ENCODE measurements at places on chromosomes 1 and 21.

- DNase-seq = no peak
Observed at GRCh38 chr1:81650776-81651175, 150.0 kb upstream of the ADGRL2 start.

GRCh38 chr1:72837781-72838180 lies 555.4 kb upstream of the NEGR1 start:
- no peak for DNase-seq

DNA sequence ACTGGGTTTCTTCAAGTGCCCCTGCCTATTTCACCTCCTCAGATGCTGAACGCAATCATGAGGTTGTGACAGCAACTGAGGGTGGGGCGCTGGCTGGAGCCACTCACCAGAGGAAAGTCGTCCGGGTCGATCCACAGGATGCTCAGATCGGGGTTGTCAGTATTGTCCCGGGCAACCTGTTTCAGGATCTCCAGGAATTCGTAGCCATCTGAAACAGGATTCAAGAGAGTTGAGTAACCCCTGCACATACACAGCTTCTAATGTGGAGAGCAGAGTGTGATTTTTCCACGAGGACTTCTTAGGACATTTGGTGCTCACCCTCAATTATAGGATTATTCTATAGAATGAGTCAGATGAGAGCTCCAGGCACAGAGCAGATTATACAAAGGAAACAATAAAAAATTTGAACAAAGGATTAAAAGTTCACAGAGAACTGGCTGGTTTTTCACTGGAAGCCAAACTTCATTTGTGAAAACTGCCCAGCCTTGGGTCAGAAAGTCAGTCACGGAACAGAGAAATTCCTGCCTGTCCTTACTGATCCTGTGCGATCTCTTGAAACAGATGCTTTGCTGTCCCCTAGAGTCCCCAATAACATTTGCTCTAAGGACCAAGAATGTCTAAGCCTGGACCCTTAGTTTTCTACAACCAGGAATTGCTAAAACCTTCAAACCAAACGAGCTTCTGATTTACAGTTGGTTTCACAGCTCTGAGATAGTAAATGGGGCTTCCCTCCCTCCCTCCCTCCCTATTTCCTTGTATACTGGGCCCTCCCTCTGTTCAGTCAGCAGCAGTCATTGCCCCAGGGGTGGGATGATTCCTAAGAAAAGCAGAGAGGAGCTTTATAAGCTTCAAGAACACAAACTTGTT lies 63.2 kb downstream of the CASQ2 start:
- no peak for DNase-seq

DNA sequence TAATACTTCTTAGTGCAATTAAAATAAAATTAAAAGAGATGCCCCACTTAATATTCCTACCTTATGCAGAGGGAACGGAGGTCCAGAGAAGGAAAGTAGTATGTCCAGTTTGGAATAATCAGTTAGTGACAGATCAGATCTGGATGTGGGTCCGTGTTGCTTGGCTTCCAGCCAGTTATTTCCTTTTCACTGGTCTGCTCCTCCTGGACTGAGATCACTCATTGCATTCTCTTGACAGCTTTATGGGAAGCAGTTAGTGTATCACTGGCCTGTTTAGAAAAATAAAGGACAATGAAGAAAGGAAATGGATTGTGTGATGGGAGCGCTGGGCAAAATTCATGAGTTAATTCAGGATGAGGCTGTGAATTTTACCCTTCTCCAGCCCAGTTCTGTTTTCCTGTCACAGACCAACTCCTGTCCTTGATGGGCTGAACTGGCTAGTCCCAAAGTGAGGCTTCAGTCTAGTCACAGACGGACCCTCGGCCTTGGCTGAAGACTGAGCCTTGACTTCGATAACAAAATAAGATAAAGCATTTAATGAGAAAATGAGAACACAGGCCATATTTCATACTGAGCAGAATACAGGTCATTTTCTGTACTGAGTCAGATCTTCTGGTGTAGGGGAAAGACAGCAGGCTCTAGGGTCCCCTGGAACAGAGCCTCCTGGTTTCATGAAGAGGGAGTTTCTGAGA lies 85.2 kb upstream of the TRABD2B start:
- DNase-seq = no peak

- DNase-seq = no peak
Observed at GRCh38 chr1:247301176-247301540, 30.5 kb downstream of the ZNF496 start.
